Heart left ventricle (tissue), 16 donors: ENCODE measurements at places on chromosomes 1 and 21. TPM values are rescaled to one million over a fixed set of nuclear protein-coding genes. Genes with fewer than 3 reads are reported as not detected.

DNA sequence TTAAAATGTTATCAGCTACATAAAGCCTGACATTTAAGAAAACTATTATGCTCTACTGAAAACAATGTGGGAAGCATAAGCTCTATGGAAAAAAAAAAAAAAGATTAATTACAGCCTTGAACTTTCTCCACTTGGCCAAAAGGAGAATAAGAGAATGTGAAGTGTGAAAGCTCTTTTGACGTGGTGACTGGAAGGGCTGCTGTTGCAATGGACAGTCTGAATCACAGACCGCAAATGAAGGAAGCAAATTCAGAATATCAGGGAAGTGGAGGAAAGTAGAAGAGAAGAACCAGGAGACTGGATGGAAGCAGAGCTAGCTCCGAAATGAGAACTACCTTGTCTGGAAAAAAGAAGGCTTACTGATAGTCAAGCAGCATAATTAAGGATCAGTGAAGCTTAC is 106.8 kb downstream of the AK5 start:
- DNase-seq, result no peak

- DNase-seq, result no peak
Observed at GRCh38 chr1:210709701-210710100, 381.0 kb downstream of the HHAT start.

DNA sequence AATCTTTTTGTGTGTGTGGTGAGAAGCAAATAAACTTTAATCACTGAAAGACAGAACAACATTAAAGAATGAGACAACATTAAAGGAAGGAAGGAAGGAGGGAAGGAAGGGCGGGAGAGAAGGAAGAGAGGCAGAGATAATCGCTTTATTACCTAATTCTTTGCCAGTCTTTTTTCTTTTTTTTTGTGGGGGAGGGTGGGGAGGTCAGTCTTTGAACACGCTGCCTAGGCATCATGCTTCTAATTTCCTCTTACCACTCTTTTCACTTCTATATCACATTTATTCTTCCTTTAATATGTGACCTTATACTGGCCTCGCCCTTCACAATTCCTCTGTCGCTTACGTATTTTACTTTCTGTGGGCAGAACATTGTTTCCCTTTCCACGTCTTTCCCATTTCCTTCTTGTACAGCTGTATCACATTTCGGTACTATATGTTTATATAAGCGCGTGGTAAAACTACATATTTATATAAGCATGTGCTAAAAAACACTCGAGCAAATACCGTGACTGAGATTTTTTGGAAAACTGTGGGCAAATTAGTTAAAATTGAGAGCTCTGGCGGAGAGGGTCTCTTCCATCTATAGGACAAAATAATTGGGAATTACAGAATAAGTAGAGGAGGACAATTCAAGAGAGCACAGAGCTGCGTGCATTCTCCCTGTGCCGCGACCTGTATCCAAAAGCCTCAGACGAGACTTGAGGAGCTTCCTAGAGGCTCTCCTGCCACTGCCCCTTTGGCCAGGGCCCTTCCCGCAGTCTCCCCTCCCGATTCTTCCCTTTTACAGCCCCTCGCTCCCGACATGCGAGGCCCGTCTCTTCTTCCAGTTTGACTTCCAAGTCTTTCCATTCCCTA is 823 bp upstream of the PRKAA2 start:
- DNase-seq, result no peak

- no peak for DNase-seq
Observed at GRCh38 chr1:235734335-235734734, 84.8 kb upstream of the GNG4 start.

DNA sequence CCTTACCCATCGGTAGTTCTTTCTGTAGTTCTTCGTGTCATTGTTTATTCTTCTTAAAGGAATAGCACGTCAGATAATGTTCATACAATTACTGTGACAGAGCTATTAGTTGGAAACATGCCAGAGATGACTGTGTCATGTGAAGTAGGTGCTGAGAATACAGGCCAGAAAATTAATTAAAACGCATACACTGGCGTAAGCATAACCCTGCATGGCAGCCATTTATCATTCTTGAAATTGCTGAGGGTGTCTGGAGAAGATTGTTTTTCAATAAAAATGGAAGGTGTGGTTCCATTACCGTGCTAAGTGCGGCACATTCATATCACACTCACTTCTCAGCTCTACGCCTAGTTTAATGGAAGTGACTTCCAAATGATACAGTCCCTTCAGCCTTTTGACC is 7.8 kb downstream of the ETS2 start:
- no peak for DNase-seq

DNA sequence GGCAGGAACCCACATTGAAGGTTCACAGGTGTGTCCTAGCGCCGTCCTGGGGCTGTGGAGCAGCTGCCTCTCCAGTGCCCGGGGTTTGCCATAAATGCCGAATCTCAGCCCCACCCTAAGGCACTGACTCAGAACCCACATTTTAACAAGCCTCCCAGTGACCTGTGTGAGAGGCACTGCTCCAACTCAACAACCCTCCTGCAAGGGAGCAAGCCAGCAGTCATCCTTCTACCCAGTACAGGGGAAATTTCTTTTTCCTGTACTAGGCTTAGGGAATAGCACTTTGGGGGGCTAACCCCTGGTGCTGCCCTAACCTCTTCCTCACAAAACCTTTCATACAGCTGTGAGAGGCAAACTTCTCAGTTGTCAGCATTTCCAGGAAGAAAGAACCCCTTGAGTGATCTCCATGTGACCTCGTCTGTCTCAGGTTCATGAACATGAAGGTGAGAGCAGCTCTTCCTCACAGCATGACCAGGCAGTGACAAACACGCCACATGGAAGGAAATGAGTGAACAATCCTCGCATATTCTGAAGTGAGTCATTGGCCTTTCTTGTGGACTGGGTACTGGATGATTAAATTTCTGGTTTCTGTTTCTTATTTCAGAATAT is 11.4 kb upstream of the BCAR3 start:
- no peak for DNase-seq

DNA sequence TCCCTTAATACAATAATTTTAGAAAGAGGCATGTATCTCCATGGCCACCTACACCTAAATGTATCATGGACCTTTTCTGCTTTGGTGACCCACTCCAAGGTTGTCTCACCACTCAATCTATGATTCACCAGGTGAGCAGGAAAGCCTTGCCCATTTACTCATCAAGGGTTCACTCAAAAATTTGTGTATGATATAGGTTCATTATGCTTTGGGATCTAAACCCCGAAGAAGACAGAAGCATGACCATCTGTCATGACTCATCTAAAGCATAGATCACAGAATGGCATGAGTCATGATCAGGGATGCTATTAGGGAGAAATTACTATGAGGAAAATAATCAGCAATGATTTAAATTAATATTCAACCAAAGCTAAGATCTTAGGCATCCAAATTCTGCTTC is 38.5 kb downstream of the PYHIN1 start:
- no peak for DNase-seq

DNA sequence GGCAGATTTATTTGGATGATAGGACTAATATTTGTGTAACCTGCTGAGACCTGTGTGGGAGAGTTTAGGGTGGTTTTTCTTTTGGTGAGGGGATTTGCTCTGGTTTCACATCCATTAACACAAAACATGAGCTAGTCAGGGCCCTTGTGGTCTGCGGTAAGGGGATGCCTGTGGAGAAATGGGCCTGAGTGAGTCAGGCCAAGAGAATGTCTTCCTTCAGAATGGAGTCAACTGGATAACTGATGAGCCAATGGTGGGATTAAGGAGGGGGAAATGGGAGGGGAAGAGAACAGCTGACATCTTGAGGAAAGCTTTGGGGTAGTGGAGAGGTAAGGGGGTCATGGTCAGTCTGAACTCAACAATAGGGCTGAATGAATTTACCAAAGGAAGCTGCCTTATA is 13.9 kb downstream of the WNT2B start:
- no peak for DNase-seq

DNA sequence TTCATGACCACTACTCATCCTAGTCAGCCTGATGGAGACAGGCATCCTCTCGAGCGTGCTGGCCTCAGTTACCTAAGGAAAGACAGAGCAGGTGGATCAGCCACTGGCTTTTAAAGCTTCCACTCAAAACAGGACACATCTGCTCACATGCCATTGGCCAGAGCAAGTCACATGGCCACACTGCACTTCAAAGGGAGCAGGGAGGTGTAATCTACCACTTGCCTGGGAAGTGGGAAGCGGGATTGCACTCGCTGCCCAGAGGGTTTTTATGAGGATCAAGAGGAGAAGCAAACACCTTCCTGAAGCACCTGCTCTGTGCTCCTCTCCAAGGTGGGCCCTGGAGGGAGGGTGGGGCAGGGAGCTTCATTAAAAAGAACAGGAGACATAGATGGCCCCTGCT is 108.0 kb downstream of the TAS1R2 start:
- no peak for DNase-seq

DNA sequence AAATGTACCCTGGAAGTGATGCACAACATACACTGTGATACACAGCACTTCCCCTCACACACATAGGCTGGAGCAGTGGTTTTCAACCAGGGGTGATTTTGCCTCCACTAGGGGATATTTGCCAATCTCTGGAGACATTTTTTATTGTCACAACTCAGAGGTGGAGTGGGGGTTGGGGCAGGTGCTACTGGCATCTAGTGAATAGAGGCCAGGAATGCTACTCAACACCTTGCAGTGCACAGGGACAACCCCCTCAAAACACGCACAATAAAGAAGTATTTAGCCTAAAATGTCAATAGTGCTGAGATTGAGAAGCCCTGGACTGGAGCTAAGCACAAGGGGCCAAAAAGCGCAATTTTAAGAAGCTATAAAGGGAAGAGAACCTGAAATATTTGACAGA is 54.1 kb downstream of the DNAJC6 start:
- DNase-seq, result no peak

DNA sequence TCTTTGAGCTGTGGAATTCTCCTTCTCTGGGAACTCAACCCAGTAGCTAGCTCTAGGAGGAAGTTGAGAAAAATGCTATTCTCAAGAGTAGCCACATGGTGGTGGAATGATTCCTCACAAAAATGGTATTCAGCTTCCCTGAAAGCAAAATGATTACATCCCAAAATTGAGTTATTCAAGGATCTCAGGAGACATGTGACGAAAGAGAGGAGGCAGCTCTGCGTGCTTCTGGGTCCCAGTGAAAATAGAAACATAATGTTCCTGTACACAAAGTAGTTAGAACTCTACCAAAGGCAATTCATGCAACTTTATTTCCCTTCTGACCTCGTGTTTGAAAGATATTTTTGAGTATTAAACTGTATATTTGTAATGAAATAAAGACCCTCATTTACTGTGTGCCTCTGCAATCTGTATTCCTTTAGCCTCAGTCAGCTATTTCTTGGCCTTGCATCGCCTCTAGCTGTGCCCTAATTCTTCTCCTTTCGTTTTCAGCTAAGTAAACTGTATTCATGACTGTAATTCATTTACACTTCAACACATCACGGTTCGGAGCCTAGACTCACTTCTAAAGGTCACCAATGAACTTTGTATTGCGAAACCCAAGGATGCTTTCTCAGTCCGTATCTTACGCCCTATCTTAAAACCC is 167.3 kb downstream of the FASLG start:
- DNase-seq, result no peak

DNA sequence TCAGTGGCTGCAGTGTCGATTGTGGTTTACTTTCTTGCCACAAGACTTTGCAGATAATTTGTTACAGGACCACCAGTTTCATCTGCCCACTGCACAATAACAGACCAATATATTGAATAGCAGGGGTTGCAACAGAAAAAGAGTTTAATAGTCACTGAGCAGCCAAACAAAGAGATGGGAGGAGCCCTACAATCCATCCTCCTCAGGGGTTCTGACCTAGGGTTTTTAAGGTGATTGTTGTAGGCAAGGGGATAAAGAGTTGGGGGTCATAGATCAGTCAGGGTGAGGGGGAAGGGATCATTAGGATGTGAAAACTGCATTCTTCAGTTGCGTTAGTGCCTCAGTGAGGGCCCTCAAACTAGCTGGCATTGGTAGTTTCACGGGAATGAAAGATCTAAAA is 110.7 kb upstream of the OLFM3 start:
- no peak for DNase-seq

- DNase-seq, result no peak
Observed at GRCh38 chr1:173224280-173224892, 17.3 kb upstream of the TNFSF4 start.

DNA sequence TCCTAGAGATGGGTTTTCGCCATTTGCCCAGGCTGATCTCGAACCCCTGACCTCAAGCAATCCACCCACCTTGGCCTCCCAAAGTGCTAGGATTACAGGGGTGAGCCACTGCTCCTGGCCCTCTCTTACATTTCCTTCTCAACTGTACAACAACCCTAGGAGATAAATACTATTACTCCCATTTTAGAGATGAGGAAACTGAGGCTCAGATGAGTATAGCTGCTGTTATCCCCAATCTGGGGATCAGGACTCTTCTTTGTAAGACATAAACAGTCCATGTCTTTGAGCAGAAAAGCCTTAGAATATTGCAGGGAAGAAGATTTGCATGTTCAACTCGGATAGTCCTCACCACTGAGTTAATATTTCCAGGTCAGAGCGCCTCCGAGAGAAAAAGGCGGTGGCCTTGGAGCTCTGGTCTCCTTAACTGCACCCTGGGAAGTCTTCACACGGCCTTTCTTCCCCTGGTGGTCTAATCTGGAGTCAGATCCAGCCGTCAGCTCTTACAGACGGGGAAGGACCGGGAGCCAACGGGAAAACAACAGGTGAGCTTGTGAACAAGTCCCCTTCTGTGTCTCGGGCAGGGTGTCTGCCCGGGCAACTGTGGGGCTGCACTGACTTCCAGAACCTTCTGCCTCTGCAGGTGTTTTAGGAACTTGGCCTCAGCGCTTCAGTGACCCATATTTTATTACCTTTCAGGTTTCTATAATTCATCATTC is 5.9 kb upstream of the OLIG1 start:
- DNase-seq, result no peak

GRCh38 chr1:159931101-159931794 is 5.9 kb upstream of the TAGLN2 start:
- DNase-seq, result no peak

DNA sequence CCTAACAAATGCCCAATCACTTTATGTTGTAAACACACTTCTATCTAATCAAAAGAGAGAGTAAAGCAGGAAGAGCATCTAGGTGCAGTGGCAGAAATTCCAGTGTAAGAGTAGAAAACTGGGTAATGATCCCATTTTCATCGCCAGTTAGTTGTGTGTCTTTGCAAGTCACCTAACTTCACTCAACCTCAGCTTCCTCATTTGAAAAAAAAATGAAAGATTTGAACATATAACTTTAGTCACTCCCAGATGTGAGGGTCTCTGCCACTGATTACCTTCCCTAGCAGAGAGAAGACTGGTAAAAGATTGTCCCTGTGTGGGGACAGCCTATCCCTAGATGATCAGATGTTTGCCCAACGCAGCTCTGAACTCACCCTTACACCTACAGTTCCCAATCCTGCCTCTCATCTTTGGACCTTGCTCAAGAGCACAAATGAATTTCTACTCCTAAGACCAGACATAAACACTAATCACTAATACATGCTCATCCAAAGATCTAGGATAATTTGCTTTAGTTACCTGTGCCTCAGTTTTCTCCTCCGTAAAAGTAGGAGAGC is 25.2 kb upstream of the DUSP23 start:
- no peak for DNase-seq

NECTIN4 gene
- not detected for polyA plus RNA-seq

MCOLN2 gene
- polyA plus RNA-seq, result not detected

CIART gene
- 15.0 TPM for polyA plus RNA-seq
